Stimulated activated CD4-positive, alpha-beta T cell treated with anti-CD3 and anti-CD28 coated beads, Interleukin-15, amount 100 ng/mL, for 1 hour (primary cell): ENCODE measurements at places on chromosomes 2 and 18.

GRCh38 chr18:67875060-67875459 is 358.5 kb upstream of the DSEL start:
- no peak for DNase-seq

GRCh38 chr2:65282477-65283053 is 54.9 kb downstream of the ACTR2 start:
- no peak for DNase-seq

DNA sequence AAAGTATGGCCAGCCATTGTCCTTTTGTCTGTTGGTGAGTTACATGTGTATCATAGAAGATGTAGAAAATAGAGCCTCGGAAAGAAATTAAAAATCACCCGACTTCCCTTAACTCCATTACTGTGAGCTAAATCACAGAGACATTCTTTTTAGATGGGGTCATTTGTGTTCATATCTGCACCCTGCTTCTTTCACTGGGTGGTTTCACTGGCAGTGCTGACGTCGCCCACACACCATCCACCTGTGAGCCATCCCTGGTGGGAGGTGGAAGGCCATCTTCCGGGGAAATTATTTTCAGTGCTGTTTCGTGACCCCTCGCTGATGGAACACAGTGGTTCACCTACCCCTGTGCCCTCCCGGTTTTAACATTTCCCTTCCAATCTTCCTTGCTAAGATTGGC is 21.2 kb downstream of the SH3BP4 start:
- no peak for DNase-seq

DNA sequence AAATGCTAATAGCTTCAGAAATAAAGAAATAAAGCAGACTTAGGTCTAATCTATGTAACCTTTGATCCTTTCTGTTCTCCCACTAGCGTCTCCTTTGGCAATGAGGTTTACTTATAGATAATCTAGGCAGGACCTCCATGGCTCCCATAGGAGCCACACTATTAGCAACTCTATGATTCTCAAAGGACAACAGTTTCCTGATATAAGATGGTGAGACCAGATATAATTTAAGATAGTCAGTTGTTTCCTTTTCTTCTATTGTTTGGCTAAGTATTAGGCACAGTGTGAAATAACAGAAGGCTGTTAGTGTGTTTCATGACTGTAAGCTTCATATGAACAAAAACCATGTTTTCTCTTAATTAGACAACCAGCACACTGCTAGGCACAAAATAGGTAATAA is 58.7 kb upstream of the SCN9A start:
- DNase-seq: no peak

- no peak for DNase-seq
These were observed 279.9 kb upstream of the NCKAP5 start for GRCh38 chr2:133848111-133848649.

GRCh38 chr2:158486970-158487325 is 30.2 kb downstream of the PKP4 start:
- no peak for DNase-seq

DNA sequence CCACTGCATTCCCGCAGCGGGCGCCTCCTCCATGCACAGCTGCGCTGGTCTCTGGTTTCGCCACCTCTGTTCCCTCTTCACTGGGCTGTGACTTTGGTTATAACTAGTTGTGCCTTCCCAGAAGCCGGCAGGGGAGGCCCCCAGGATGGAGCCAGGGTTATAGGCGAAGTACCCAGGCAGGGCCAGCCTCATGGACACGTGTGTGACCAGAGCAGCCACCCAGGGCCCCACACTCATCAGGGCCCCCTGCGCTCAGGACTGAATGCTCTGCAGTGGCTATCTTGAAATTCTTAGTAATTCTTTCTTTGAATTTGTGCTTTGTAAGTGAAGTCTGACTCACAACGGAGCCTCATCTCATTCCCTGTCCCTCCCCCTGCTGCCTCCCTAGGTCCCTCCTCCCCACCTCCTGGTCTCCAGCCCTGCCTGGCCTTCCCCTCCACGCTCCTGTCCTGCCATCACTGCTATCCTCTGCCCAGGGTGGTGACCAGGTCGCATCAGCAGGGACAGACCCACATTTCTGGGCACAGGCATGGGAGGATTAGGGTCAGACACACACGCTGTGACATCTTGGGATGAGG is 38.1 kb upstream of the LBH start:
- no peak for DNase-seq

DNA sequence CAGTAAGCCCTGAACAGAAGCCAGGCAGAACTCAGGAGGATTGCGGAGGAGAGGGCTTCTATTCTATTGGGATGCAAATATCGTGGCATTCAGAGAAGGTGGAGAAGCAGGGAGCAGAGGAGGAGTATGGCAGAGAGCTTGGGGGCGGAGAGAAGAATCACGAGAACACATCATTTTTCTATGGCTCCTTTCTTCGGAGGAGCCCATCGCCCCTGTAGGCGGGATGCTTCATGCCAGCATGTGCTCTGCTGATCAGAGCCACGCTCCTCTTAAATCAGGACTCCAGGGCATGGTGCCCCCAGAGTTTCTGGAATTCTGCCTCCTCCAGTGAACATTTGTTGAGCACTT is 71.1 kb downstream of the CIB4 start:
- DNase-seq: no peak

DNA sequence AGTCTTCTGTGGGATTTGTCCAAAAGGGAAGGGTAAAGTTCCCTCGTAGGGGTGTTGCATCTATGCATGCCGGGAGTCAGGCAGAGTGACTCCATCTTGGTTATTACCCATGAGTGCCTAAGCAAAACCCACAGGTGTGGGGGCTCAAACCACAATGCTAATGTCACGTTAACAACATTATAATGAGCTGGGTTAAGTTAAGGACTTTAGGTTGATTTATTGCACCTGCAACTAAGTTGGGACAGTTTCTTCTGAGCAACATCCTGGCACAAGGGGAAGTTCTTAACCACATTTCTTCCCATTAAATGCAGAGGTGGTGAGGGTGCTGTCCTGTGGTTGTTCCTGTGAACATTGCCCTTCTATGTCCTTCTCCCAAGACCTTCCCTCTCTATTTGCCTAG is 1596.8 kb upstream of the SLC39A10 start:
- no peak for DNase-seq

DNA sequence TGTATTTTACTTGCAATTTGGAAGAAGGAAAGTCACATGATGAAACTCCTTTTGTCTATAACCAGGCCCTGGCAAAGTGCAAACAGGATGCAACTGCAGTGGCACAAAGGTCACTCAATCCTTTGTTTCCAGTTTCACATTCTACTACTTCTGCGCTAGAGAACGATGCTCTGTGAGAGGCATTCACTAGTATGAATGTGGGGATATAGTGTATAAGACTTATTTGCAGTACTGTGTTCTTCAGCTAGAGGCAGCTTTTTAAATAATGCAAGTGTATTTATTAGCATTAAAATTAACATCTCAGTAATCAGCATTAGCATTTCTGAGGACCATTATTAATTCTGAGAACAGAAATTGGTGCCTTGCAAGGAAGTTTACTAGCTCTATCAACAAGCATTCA is 68.9 kb downstream of the PRPF40A start:
- DNase-seq: no peak

- DNase-seq: no peak
These were observed 484.0 kb downstream of the SATB2 start for GRCh38 chr2:198973785-198974184.

DNA sequence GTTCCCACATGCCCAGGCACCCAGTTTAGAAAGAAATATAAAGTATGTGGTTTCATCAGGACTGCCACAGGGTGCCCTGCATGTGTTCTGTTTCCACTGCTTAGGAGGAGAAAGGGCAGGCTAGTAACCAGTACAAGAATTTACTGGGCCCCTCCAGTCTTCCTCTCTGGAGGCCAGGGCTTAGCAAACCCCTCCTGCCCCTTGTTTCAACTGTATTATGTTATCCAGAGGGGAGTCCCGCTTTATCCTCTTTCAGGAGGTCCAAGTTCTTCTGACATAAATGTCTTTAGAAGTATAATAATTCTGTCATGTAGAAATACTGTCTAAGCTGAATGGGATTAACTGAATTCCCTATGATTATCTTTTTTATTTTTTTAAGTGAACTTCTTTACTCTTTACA is 132.1 kb downstream of the WDSUB1 start:
- DNase-seq: no peak

GRCh38 chr2:179613701-179614100 is 247.7 kb downstream of the ZNF385B start:
- no peak for DNase-seq

DNA sequence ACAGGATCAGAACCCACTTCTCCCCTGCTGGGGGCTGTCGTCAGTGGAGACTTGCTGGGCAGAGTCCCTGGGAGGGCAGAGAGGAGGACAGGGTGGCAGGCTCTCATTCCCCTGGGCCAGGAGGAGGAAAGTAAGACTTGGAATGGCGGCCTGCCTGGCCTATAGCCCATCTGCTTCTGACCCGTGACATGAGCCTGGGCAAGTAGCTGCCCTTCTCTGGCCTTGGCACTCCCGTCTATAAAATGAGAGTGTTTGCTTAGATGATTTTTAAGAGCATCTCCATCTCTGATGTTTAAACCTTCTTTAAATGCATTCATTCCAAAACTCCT is 173.0 kb downstream of the DDX1 start:
- no peak for DNase-seq
